ENCODE measurements at places on chromosomes 13 and 19. TPM values are rescaled to one million over a fixed set of nuclear protein-coding genes. Genes with fewer than 3 reads are reported as not detected.

GRCh38 chr13:29319451-29319850 is 276.0 kb downstream of the SLC7A1 start:
- DNase-seq, result no peak

- no peak for DNase-seq
Measured at GRCh38 chr13:103514619-103515018, 448.4 kb upstream of the SLC10A2 start.

DNA sequence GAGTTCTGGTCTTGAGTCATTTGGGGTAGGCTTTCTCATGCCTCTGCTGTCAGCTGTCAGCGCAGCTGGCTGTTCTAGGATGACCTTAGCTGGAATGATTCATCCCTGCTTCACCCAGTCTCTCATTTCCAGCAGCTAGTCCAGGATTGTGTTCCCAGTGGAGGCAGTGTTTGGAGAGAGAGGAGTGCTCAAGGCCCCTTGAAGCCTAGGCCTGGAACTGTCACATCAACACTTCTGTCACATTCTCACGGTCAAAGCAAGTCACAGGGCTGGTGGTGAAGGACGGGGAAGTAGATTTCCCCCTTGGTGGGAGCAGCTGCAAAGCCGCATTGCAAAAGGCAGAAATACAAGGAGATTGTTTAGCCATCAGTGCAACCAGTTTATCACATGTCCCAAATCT is 15.2 kb downstream of the TPT1 start:
- DNase-seq, result no peak

DNA sequence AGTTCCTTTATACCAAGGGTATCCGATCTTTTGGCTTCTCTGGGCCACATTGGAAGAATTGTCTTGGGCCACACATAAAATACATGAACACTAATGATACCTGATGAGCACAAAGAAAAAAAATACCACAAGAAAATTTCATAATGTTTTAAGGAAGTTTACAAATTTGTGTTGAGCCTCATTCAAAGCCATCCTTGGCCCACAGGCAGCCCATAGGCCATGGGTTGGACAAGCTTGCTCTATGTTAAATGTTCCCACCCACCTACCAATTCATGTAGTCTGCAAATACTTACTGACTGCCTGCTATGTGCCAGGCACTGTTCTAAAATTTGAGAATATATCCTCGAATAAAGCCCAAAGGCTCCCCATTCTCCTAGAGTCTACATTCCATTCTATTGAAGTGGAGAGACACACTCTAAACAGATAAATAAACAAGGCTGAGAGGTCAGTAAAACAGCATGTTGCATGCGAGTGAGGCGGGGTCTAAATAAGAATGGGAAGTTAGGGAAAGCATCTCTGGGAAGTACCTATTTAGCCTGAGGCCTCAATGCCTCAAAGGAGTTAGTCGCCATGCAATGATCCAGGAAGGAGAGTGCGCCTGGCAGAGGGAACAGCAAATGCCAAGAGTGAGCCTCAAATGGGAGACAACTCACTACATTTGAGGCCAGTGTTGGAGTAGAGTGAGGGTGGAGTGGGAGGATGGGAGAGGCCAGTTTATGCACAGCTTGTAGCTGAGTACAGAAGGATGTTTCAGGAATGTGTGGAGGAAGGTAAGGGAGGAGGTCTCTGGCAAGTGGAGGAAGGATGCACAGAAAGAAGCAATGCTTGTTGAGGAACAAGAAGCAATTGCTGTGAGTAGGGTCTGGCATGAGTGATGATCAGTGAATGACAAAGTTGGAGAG is 52.5 kb upstream of the CLDN10 start:
- no peak for DNase-seq

DNA sequence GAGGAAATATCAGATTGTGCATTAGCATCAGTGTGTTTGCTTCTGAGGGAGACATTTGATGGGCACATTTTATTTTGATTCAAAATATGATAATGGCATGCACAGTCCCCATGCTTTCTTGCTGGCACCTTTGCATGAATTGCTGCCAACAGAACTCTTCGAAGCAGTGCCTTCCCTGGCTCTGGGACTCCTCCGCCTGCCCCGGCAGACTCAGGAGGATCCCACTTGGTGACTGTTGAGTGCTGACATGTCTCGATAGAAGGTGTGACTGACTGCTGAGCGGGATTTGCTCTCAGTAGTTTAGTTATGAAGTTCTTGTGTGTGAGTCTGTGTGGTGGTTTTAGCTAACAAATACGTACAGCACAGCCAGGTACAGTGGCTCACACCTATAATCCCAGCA is 239.7 kb downstream of the FGF9 start:
- no peak for DNase-seq

GRCh38 chr19:583198-583967 is 6.3 kb upstream of the HCN2 start:
- no peak for DNase-seq

GRCh38 chr13:109415057-109415456 is 371.3 kb downstream of the IRS2 start:
- no peak for DNase-seq

DNA sequence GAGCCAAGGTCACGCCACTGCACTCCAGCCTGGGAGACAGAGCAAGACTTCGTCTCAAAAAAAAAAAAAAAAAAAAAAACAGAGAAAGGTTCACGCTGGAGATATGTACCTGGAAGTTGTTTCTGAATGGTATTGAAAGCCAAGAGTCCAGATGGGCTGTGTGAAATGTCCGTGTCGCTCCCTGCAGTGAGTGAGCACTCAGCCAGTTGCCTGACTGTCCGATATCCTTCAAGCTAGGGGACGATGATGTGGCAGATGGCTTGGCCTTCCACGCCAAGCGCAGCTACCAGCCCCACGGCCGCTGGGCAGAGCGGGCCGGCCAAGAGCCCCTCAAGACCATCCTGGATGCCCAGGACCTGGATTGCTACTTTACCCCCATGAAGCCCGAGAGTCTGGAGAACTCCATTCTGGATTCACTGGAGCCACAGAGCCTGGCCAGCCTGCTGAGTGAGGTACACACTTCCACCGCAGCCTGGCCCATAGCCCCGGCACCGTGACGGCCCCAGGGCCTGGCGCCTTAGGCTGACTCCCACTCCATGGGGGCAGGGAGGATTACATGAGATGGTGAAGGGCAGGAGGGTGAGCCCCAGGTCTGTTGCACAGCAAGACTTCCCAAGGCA is 11.7 kb upstream of the OVOL3 start:
- no peak for DNase-seq

- no peak for DNase-seq
Measured at GRCh38 chr13:69556540-69557196, 551.0 kb upstream of the ATXN8OS start.

DNA sequence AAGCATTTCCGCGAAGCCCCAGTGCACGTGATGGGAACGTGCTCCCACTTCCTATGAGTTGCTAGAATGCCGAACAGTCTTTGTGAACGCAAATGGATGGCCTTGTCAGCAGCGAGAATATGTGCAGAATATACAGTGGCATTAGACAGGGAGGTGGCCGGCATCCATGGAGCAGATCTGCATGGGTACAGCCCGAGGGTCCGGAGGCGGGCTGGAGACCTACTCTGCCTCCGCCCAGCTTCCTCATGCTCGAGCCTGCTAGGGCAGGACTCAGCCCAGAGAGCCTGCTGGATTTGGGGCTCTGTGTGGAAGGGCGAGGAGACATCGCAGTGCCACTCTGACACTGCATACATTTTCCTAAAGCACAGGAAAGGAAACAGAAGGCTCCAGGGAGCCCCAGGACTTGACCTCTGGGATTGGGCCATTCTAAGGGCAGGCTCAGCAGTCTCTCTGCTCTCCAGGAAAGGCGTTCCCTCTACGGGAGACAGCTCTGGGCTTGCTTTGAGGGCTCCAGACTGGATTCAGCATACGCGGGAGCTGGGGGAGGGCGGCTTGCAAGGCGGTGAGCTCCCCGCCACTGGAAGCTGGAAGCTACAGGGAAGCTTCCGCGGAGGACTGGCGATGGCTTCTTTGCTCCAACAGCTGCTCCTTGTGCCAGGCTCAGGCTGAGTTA is 55.9 kb upstream of the UQCRFS1 start:
- DNase-seq, result no peak

DNA sequence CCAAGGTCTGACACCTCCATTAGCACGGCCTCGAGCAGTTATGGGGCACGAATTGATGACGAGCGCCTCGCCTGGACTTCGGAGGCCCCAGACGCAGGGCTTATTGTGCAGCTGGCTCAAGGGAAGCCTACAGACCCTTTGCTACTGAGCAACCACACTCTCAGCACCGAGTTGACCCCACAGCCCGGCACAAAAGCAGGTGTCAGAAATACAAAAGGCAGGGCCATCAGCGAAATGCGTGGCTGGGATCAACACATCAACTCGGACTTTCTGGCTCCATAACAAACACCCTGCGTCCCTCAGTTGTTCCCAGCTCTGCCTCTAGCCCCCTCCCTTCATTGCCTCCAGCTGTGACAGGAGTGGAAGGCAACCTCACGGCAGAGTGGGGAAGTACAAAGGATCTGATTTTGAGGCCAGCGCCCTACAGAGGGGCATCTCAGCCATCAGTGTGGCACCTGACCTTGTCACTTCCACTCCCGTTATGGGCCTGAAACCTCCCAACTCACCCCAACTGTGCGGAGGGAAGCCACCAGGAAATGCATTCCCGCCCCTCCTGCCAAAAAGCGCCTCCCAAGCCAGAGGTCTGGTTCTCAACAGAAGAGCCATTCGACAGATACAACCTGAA is 18.0 kb downstream of the PEPD start:
- peak; percentile 50 for DNase-seq

DNA sequence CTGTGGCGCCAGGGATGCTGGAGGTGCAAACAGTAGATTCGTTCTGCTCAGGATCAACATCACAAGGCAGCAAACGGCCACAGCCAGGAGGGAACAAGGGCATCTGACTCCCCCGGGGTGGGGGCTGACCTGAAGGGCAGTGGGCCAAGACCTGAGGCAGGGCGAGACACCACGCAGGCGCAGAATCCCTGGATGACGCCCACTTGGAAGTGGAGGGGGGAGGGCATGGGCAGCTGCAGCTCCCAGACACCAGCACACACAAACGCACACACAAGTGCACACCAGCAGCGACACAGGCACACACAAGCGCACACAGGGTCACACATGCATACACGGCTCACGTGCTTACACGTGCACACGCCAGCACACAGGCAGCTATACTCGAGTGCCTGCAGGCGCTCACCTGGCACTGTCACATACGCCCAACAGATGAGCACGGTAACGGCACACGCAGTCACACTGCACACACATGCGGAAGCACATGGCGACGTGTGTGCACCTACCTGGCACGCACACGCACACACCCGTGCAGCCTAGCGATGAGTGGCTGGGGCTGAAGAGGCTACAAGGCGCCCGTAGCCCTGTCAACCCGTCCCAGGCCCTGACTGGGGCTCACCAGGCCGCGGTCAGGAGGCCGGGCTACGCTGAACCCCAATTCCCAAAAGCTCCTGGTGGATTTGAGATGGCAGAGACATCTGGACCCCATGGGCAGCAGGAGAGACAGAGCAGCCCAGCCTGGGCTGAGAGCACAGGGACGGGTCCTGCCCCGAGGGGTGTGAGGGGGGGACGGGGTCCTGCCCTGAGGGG is 5.5 kb downstream of the C2CD4C start:
- no peak for DNase-seq

DNA sequence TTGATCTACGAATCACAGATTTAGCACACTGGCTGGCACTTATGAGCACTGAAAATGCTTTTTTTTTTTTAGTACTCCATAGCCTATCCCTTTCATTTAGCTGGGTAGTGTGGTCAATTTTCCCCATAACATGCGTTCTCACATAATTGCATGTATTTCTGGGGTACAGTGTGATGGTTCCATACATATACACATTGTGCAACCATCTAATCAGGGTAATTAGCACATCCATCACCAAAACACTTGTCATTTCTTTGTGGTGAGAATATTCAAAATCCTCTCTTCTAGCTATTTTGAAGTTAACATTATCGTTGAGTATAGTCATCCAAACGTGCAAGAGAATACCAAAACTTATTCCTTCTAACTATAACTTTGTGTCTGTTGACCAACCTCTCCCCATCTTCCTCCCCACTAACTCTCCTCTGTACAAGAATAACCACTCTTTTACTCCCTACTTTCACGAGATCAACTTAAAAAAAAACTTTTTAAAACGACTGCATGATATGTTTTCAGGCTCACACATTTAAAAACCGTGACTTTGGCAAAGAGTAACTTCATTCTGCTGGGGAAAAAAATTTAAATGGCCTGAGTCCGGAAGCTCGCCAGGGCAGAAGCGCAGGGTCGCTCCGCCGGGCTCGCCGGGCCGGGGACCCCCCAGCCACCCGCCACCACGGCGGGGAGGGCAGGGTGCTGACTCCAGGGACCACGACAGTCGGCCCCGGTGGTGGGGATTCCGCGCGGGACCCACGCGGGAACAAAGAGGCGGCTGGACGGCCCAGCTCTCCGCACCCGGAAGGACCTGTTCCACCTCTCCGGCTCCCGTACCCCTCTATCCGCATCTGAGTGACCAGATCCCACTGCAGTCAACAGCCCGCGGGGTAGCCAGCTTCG is 868 bp upstream of the UBAC2 start:
- DNase-seq, result peak; percentile 77

DNA sequence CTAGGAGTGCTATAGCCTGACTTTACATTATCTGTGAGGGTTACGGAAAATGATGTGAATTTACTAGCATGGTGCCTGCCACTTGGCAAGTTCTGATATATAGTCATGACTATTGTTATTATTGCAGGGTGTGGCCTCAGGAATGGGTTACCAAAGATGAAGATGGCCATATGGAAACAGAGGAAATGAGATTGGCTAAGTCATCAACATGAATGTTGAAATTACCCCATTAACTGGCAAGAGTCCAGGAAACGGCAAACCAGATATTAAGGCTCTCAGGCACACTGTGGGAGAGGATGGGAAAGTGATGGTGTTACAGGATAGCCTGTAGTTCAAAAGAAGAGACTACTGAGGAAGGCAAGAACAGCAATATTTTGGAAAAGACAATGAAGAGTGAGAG is 183.3 kb downstream of the KCNRG start:
- DNase-seq, result no peak

DNA sequence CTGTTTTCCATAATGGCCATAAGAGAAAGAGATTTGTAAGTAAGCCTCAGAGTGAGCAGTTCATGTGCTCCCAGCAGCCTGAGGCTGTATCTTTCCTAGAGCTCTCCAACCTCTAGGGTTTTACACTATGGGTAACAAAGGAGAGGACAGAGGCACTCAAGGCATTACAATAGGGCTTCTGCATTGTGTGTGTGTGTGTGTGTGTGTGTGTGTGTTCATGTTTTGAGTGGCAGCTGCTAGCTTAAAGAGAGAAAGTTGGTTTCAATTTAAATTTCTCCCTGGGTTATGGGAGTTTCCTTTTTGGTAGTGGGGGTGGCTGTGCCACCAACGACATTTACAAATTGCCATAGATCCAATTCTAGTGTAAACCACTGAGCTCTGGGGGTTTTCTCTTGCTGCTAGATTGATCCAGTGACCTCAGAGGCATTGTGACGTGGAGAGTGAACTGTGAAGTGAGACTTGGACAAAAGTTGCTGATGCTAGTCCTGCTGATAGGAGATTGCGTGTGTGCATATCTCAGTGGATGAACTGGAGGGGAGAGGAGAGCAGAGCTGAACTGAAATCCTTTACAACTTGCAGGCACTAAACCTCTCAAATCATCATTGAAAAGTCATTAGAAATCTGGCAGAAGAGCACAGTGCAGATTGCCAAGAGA is 67.2 kb upstream of the OLFM4 start:
- no peak for DNase-seq

- DNase-seq, result no peak
Measured at GRCh38 chr19:6533746-6534418, 3.1 kb downstream of the TNFSF9 start.

The PSG4 gene
- not detected for total RNA-seq

The ZNF45 gene
- total RNA-seq, result 14.7 TPM

The DPF1 gene
- total RNA-seq, result not detected

The TINCR gene
- total RNA-seq, result not detected

The RGL3 gene
- total RNA-seq, result 2.0 TPM

The ZNF835 gene
- total RNA-seq, result 7.8 TPM

The MYH14 gene
- total RNA-seq, result 1.7 TPM

The FCAR gene
- total RNA-seq, result 1.2 TPM

The TUBB4A gene
- 2.4 TPM for total RNA-seq

The LRRC63 gene
- total RNA-seq, result not detected

The CYP4F2 gene
- not detected for total RNA-seq

Data from sigmoid colon (tissue), 7 donors.